Activated CD4-positive, alpha-beta memory T cell treated with anti-CD3 and anti-CD28 coated beads for 36 hours (primary cell): ENCODE measurements at places on chromosomes 6 and 20.

DNA sequence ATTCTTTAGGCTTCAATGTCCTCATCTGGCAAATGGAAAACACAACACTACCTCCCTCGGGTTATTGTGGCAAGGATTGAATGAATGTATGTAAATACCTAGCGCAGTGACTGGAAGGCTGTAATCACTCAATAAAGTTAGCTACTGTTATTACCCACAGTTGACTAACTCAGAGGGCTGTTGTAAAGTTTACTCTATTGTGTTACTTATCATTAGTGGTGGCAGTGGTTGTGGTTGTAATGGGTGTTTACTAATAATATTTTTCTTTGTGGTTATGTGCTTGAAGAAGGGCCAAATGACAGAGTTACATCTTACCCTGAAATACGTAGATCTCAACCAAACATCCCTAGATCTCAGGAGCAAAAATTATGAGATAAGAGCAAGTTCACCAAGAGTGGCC, 42.0 kb upstream of the PXDC1 start:
- H3K4me3 ChIP-seq = no peak overlapping the region
- no peaks in the 10 kb centered on the region for H3K27me3 ChIP-seq
- H3K4me1 ChIP-seq = no peaks in the 10 kb centered on the region
- H3K27ac ChIP-seq = no peak overlapping the region

DNA sequence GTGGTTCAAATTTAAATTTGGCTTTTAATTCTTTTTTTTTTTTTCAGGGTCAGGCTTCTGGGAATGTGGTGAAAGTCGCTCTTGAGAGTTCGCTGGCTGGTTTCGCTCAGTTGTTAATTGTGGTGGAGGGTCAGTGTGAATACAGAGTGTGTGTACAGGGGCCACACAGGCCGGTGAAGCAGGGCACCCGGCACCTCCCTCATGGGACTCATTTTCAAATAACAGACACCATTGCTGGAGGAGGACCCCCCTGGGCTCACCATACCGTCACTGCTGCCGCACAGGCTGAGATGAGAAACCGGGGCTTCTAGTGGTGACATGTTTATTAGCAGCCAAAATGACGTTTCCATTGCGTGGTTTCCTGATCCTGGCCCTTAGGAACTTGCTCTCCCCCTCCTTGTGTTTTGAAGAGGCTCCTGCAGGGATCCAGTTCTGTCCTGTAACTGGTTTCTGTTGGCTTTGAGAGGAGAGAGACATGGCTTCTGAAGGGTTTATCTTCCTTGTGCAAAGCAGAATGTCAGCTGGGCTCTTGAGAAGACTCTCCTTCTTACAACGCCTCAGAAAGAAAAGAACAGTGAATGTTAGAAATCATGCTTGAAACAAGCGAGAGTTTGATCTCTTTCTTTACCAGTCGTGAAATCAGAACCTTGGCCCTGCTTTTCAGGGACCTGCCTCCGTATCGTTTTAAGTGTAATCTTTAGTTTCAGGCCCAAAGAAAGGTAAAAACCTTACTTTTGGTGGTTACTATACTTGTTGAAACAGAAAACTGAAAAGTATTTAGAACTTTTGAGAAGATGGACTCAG, 37.8 kb downstream of the DUSP22 start:
- no peak overlapping the region for H3K27ac ChIP-seq
- no peaks in the 10 kb centered on the region for H3K4me1 ChIP-seq
- peaks cover 6% of the 10 kb centered on the region for H3K36me3 ChIP-seq
- no peak overlapping the region for H3K4me3 ChIP-seq

- no peaks in the 10 kb centered on the region for H3K36me3 ChIP-seq
- H3K27ac ChIP-seq = no peak overlapping the region
- H3K4me1 ChIP-seq = no peaks in the 10 kb centered on the region
- H3K27me3 ChIP-seq = no peaks in the 10 kb centered on the region
These were observed 80.2 kb downstream of the FAM50B start for GRCh38 chr6:3929281-3929798.

GRCh38 chr6:145370559-145370958, 364.8 kb downstream of the EPM2A start:
- DNase-seq = no peak
- no peaks in the 10 kb centered on the region for H3K36me3 ChIP-seq
- peaks cover 15% of the 10 kb centered on the region for H3K4me1 ChIP-seq
- no peak overlapping the region for H3K4me3 ChIP-seq
- H3K27ac ChIP-seq = no peak overlapping the region

DNA sequence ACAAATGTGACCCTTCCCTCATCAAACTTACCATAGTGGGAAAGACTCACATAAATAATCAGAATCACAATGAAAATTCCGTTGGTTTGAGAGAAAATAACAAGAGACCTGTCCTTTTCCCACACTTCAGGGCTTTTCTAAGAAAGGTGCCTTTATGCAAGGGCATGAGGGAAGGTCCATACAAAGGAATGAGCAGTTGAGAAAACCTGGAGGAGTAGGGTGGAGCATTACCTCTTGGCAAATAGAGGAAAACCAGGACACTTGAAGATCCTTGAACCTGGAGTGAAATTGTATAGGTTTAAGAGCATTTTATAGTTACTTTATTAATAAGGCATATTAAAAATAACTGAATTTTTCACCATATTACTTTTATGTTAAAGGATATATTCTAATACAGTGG, 54.3 kb downstream of the UBR2 start:
- H3K27me3 ChIP-seq = no peaks in the 10 kb centered on the region
- H3K27ac ChIP-seq = no peak overlapping the region
- peaks cover 26% of the 10 kb centered on the region for H3K36me3 ChIP-seq
- H3K4me3 ChIP-seq = no peak overlapping the region
- DNase-seq = no peak

GRCh38 chr20:49471397-49471796, 11.1 kb downstream of the KCNB1 start:
- no peak for DNase-seq
- no peak overlapping the region for H3K4me3 ChIP-seq
- no peaks in the 10 kb centered on the region for H3K36me3 ChIP-seq
